ENCODE measurements at places on chromosomes 3 and 15.

- no peak for DNase-seq
Observed at GRCh38 chr15:75230551-75231371, 27.4 kb upstream of the GOLGA6C start.

- DNase-seq = no peak
Observed at GRCh38 chr3:198043119-198043518, 83.1 kb downstream of the LMLN start.

- no peak for DNase-seq
Observed at GRCh38 chr3:99702953-99703943, 64.9 kb downstream of the COL8A1 start.

DNA sequence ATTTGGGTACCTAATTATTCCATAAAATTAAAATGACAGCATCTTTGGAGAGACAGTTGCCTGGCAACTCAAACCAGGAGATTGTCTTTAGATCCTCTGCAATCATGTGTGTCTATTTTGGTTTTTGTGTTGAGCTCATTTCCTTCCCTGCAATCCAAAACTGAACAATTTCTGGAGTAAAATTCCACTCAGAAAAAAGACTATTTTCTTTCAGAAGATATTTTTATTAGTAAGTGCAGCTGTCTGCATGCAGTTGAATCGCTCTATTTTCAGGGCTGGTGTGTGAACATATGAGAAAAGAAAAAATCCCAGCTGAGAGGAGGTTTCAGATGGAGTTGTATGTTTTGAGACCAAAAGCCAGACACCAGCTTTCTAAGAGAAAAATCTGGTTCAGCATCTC is 41.9 kb upstream of the DYNC1LI1 start:
- no peak for DNase-seq

DNA sequence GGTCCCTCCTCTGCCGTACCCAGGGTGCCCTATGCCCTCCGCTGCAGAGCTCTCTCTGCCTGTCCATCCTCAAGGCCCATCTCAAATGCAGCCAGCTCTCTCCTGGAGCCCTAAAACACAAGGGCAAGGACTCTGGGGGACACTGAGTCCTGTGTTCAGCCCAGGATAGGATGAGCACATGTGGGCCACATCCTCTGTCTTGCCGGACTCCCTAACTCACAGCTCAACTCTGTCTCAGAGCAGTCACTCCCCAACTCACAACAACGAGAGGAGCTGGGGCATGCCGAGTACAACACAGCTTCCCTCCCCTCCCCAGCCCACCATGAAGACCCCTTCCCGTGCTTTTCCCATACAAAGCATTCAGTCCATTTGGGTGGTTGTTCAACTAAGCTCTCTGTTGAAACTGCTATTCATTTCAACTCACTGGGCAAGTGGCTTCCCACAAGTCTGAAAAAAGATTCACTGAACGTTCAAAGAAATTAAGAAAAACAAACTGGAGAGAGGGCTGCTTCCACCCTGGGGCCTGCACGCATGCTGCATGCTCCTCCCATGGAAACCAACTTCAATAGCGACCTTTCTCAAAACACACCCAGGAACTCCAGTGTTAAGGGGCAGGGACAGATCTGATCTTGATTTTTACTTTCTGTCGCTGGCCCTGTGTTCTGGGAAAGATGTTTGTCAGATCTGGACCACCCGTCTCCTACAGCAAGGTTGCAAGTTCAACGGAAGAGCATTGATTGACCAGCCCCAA is 124.3 kb upstream of the IGF1R start:
- no peak for DNase-seq

GRCh38 chr15:34718681-34719665 is 35.8 kb downstream of the GJD2 start:
- no peak for DNase-seq

DNA sequence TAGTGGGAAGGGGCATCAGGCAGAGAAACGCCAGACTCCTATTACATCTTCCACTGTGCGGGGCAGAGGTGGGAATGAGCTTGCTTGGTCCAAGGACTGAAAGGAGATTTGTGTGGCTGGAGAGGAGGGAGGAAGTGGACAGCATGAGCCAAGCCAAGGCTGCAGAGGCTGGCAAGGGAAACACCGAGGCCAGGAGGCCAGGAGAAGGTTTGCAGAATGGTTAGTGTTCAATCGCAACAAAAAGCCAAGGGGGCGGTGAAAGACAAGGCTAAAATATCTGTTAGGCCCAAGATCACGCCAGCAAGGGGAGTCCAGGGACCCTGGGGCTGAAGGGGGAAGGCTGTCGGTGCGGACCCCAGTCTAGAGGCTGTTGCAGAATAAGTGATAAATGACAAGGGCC is 75.8 kb downstream of the CPN2 start:
- no peak for DNase-seq

DNA sequence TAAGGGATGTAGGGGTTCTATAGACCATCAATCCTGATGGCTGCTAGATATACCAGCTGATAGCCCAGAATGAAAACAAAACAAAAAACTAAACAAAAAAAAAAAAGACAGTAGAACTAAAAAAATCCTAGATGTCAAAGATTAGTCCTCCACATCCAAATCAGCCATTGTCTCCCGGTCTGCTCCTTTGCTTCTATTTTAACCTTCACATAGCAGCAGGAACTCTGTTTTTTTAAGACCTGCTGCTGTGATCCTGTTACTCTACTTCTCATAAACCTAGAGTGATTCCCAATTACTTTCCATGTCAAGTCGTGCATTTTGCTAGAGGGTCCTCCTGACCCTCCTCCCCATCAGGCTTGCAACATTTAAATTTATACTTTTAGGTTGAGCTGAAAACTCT is 2.5 kb downstream of the IFT122 start:
- no peak for DNase-seq

DNA sequence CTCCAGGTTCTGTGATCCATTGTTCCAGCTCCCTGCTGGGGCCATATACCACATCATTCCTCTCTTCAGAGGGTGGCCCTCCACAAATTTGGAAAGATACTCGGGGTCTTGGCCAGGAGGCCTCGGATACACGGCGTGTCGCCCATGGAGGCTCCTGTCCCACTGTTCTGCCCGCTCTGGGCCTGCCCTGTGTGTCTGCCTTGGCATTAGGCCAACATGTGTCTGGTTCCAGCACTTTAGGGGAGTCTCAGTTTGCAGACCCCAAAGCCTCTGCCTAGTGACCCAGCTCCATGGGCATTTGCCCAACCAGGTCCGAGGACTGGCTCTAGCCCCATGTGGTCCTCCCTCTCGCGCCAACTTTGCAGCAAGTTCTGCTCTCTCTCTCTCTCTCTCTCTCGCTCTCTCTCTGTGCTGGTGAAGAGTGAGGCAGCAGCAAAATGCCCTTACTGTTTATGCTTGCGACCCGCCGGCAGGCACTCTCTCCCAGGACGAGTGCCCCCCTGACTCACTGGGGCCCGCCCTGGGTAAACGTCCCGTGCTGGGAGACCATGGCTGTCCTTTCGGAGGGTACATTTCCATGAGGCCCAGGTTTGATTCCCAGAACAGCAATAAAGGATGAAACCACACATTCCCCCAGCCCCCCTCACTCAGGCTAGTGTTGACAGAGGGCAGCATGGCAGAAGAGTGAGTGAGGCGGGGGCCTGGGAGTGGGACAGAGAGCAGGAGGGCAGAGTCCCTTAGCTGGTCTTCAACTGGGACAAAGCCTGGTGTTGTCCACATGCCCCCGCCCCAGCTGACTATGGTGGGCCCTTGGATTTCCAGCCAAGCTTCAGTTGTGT is 77.9 kb downstream of the ISG20 start:
- DNase-seq = no peak

DNA sequence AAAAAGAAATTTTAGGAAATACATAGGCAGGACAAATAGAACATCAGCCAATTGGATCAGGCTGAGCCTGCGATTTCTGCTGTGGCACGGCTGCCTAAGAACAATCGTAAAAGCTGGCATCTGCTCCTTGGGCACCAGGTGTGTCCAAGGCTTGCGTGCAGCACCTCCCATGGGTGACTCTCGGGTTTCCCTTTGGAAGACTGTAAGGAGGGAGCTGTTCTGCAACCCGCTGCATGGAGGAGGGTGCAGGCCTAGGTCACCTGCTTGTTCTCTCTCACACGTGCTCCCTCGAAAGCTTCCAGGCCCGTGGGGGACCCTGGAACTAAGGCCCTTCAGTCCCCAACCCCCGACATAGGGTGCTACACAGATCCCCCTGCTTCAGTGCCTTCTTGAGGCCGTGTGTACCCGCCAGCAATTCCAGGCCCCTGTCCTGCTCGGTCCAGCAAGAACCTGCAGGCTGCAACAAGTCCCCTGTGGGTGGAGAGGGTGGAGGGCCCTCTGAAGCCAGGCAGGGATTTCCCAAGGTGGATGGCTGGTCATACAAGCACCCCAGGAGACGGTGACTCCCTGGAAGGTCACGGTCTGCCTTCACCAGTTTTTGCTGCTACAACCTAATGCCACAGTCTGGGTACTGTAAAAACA is 3.4 kb downstream of the GP9 start:
- DNase-seq = no peak

DNA sequence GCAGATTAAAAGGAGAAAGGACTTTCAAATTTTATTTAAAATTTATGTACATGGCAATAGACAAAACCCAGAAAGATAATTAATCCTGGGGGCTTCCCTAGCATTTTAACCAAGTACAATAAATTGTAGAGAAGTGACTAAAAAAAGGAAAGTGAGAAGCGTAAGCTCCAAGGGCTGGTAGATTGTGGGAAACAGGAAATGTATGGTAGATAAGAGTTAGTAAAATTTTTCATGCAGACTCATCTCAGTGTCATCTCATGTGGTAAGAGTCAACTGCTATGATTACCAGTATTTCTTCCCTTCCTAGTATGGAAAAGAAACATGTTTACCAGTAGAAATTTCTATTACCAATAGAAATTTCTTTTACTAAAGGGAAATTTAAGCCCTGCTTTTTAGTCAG is 464.3 kb upstream of the AGTR1 start:
- no peak for DNase-seq

GRCh38 chr15:27990521-27991515 is 108.3 kb downstream of the OCA2 start:
- no peak for DNase-seq

GRCh38 chr3:140794507-140794906 is 116.6 kb downstream of the TRIM42 start:
- no peak for DNase-seq

DNA sequence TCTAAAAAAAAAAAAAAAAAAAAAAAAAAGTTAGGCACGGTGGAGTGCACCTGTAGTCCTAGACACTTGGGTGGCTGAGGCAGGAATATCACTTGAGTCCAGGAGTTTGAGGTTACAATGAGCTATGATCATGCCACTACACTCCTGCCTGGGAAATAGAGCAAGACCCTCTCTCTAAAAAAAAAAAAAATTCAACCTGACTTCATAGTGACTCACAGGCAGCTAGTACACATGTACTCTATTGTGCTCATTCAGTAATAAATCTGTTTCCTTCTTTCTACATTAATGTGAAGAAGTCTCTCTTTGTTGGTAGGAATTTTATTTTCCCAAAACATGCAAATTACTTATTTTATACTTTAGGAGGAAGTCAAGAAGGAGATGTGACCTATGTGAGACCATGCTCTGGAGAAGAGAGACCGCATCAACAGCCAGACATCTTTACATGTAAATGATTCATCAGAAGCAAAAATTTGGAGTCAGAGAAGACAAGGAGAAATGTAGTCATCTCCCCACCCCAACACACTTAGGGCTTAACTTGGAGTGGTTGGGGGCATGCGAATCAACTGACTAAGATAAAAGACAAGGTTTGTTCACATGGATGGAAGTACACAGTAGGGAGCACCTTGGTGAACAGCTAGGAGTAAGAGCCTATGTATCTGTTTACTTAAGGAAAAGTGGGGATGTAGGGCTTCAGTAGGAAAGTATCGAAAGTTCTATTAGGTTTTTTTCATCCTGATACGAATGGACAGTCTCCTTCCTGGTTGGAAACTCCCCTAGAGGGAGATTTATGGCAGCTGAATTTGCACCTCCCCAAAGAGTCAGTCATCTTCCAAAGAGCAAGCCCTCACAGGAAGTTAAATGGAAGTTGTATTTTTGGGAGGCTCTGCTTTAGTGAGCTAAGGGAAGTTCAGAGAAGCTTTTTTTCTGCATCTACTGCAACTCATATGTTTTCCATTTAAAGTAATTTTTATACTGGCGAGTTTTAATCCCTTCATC is 23.0 kb upstream of the NMD3 start:
- DNase-seq = no peak

- no peak for DNase-seq
Observed at GRCh38 chr3:102233881-102234280, 200.9 kb upstream of the ZPLD1 start.

- no peak for DNase-seq
Observed at GRCh38 chr3:45319231-45319995, 69.0 kb upstream of the LARS2 start.

- no peak for DNase-seq
Observed at GRCh38 chr3:15796771-15797641, 773 bp downstream of the ANKRD28 start.

GRCh38 chr3:172145031-172145686 is 105.8 kb downstream of the FNDC3B start:
- no peak for DNase-seq

DNA sequence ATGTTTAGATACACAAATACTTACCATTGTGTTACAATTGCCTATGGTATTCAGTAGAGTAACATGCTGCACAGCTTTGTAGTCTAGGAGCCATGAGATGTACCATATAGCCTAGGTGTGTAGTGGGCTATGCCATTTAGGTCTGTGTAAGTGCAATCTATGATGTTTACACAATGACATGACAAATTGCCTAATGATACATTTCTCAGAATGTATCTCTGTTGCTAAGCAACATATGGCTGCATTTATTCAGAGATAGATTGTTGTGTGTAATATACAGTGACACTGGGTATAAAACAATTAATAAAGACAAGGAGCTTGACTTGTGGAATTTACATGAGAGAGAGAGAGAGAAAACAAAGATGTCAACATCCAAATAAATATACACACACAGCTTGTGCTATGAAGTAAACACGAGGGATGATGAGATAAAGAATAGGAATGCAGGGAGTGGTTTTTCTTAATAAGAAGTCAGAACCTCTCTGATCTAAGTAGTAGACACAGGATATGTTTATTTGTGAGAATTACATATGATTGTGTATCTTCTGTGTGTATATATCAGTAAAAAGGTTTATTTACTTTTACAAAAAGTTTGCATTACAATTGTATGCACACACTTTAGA is 110.0 kb downstream of the KCNAB1 start:
- DNase-seq = no peak

- no peak for DNase-seq
Observed at GRCh38 chr3:132380920-132381319, 36.4 kb upstream of the DNAJC13 start.

DNA sequence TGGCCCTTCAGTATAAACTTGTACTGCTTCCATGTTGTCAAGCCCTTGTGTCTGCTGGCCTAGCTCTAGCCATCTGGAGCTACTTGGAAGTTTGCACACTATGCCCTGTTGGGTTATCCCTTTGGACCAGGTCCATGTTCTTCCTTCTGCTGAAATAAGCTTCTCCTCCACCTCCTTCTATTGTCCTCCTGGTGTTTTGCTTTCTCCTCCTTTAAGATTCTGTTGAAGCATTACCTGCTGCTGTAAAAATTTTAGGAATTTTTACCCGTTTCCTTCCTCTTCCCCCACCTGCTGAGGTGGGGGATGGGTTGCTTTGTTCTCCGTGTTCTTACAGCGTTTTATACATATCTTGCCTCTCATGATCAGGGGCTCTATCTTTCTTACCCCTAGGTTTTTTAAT is 51.7 kb downstream of the SH3GL3 start:
- DNase-seq = no peak

Measured in stimulated activated CD4-positive, alpha-beta T cell treated with anti-CD3 and anti-CD28 coated beads, Interleukin-4, amount 100 ng/mL, for 4 hours (primary cell).